ENCODE measurements at places on chromosomes 6 and 20.
A peak's percentile ranks its signal among the peaks of the same experiment; 100 is the strongest.

GRCh38 chr6:29797135-29797534, 30.5 kb upstream of the HLA-G start:
- peaks cover 9% of the 10 kb centered on the region for H3K4me1 ChIP-seq
- DNase-seq = peak; percentile 14
- no peaks in the 10 kb centered on the region for H3K36me3 ChIP-seq
- peaks cover 46% of the 10 kb centered on the region for H3K27me3 ChIP-seq
- no peak overlapping the region for H3K27ac ChIP-seq

- peak overlapping the region; percentile 57 for H3K27ac ChIP-seq
- H3K4me1 ChIP-seq = peaks cover 68% of the 10 kb centered on the region
- DNase-seq = peak; percentile 65
- H3K4me3 ChIP-seq = no peak overlapping the region
Measured at GRCh38 chr6:106538145-106538544, 91.2 kb downstream of the RTN4IP1 start.

DNA sequence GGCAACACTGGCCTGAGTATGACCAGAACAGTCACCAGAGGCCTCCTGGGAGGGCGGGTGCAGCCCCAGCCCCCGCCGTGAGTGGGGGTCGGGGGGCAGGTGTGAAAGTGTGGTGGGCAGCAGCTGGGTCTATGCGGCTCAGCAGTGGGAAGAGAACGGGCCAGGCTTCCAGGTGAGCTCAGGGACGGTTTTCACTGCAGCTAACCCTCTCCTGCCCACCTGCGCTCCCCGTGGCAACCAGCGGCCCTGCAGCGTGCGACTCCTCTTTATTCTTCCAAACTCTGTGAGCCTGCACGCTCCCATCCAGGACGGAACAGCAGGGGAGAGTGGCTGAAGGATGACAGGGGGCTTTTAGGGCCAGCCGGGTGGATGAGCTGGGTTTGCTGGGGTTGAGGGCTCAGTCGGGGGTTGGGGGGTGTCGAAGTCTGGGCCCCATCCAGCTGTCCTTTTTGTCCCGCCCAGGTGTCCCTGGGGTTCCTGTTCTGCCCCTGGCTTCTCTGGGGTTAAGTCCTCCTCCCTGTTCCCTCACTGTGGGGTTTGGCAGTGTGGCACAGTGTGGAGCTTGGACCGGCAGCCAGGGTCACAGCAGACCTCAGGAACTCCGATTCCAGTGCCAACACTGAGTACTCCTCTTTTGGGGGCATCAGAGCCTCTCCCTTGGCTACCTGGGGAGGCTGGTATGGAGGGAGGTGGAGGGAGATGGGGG, 859 bp upstream of the BIRC7 start:
- H3K4me3 ChIP-seq = no peak overlapping the region
- peaks cover 2% of the 10 kb centered on the region for H3K27me3 ChIP-seq
- no peaks in the 10 kb centered on the region for H3K36me3 ChIP-seq
- no peaks in the 10 kb centered on the region for H3K4me1 ChIP-seq
- no peak for DNase-seq

- no peaks in the 10 kb centered on the region for H3K4me1 ChIP-seq
- H3K27ac ChIP-seq = no peak overlapping the region
- no peaks in the 10 kb centered on the region for H3K27me3 ChIP-seq
- H3K36me3 ChIP-seq = no peaks in the 10 kb centered on the region
Measured at GRCh38 chr20:55555075-55555650, 450.2 kb downstream of the CBLN4 start.

DNA sequence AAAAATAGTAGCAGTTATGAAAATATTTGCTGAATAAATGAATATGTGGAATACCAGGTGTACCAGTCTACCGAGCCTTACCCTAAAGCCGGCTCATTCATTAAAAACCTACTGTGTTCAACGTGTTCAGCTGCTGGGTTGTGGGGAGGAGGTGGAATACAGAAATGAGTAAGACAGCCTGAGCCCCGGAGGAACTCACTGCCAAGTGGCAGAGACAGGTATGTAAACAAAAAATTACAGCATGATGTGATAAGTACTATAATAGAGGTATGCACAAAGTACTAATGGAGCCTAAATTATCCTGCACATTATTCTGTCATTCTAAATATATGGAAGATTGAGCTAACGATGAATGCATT, 6.8 kb upstream of the ADTRP start:
- H3K27me3 ChIP-seq = no peaks in the 10 kb centered on the region
- H3K4me3 ChIP-seq = no peak overlapping the region
- no peaks in the 10 kb centered on the region for H3K36me3 ChIP-seq

DNA sequence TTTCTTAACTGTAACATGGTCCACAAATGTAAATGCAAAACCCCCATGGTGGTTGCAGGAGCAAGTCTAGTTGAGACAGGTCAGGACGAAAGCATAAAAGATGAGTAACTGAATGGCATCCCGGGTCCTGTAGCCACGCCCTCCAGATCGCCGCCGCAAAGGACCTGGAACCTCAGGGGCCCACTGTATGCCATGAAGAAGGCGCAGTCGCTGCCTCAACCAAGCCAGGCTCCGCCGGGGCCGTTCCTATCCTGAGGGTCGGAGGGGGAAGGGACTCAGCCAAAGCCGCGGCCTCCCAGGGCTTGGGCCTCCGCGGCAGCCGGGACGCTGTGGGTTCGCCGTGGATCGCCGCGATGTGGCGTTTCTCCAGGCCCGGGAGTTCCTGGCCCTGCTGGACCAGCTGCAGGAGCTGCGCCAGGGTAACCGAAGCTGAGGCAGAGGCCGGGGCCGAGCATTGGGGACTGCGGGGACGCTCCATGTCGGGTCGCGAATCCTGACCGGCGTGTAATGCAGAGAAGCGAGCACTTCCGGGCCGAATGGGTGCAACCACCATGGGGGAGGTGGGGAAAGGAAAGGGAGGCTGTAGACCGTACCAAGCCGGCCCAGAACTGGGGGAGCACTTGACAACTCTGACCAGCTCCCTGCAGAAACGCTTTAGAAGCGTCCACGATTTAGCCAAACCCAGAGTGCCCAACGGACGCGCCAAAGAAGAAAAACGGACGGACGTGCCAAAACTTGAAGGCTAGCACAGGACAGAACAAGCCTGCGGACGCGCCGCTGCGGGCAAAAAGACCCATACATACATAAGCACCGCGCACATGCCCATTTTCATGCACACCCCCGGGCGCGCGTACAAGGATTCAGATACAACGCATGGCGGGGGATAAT, 11.1 kb downstream of the RPL7L1 start:
- peak overlapping the region; percentile 93 for H3K4me3 ChIP-seq
- H3K4me1 ChIP-seq = peaks cover 36% of the 10 kb centered on the region
- DNase-seq = peak; percentile 85
- H3K27ac ChIP-seq = peak overlapping the region; percentile 91
- H3K36me3 ChIP-seq = peaks cover 15% of the 10 kb centered on the region

GRCh38 chr6:157272866-157273755, 50.2 kb downstream of the TMEM242 start:
- H3K4me1 ChIP-seq = peaks cover 13% of the 10 kb centered on the region
- no peaks in the 10 kb centered on the region for H3K36me3 ChIP-seq
- no peak overlapping the region for H3K4me3 ChIP-seq
- DNase-seq = no peak
- no peak overlapping the region for H3K27ac ChIP-seq
- H3K27me3 ChIP-seq = no peaks in the 10 kb centered on the region

DNA sequence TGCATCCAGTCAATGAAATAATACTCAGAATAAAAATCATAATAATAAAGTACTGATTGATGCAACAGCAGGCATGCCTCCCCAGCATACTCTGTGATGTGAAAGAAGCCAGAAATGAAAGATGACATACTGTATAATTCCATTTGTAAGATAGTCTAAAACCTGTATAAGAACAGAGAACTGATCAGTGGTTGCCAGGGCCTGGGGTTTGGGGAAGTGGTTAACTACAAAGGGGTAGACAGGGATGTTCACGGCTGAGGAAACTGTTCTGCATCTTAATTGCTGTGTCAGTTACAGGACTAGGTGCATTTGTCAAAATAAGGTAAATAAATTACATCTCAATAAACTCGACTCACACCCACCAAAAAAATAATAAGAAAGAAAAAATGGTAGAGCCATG, 81.3 kb upstream of the BMP2 start:
- no peak overlapping the region for H3K4me3 ChIP-seq
- H3K4me1 ChIP-seq = no peaks in the 10 kb centered on the region
- DNase-seq = no peak
- H3K36me3 ChIP-seq = no peaks in the 10 kb centered on the region
- no peak overlapping the region for H3K27ac ChIP-seq
- peaks cover 4% of the 10 kb centered on the region for H3K27me3 ChIP-seq

- no peak for DNase-seq
- no peaks in the 10 kb centered on the region for H3K36me3 ChIP-seq
- H3K4me1 ChIP-seq = no peaks in the 10 kb centered on the region
- no peaks in the 10 kb centered on the region for H3K27me3 ChIP-seq
Measured at GRCh38 chr6:105964979-105965760, 121.0 kb upstream of the PRDM1 start.

DNA sequence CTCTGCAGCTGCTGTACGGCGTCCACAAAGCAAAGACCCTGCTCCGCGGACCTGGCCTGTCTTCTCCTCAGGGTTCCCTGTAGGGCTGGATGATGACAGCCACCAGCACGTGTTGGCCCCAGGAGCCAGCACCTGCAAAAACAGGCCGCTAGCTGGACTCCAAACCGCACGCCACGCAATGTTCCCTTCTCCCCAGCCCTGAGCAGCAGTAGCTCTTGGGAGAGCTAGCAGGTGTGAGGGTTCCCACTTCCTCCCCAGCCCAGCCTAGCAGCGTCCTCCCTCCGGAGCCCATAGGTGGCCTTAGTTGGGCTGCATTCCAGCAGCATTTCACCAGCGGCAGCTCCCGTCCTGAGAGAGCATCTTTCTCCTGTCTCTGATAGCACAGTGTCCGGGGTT, 42.3 kb downstream of the DACT2 start:
- DNase-seq = no peak
- no peak overlapping the region for H3K27ac ChIP-seq
- H3K36me3 ChIP-seq = no peaks in the 10 kb centered on the region

GRCh38 chr20:50298554-50299324, 108.1 kb downstream of the CEBPB start:
- no peaks in the 10 kb centered on the region for H3K36me3 ChIP-seq
- no peak overlapping the region for H3K27ac ChIP-seq
- DNase-seq = no peak

Measured in CD14-positive monocyte (primary cell).